ENCODE measurements at places on chromosomes 5 and 9.

GRCh38 chr5:126100767-126101166 lies 322.4 kb upstream of the GRAMD2B start:
- DNase-seq, result no peak

DNA sequence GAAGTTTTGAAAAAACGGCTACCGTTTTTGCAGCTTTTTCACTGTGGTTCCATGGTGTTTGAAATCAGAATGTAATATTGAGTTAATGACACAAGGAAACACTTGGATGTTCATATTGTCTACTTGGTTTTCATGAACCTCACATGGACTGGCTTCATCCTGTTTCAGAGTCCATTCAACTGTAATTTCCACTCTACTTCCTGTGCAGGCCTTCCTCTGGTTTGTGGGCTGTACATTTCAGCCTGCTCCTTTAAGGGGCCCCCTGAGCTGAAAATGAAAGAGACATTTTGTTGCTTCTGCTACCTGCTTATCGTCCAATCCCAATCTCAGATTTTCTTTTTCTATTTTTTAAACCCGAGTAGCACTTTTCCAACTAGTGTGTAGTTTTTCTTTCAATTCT lies 41.8 kb upstream of the CDKN2B start:
- DNase-seq, result no peak

- no peak for DNase-seq
Observed at GRCh38 chr5:179497636-179498340, 52.6 kb upstream of the RUFY1 start.

- DNase-seq, result no peak
Observed at GRCh38 chr5:35870605-35871004, 13.9 kb downstream of the IL7R start.

DNA sequence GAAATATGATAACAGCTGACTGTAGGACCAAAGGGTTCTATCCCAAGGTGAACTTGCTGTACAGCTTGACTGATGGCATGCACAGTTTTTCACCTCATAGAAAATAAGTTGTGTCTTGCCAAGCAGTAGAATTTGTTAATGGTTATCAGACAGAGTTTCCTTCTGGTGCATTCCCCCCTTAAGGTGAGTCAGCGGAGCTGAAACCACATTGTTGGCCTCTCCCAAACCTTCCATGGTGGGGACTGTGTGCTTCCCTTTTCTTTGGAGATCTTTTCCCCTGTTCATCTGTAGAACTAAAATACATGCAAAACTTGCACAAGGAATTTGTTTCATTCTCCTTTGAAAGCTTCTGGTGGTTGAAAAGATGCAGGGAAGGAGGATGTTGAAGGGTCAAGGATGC lies 179.8 kb downstream of the FGF1 start:
- DNase-seq, result no peak

GRCh38 chr9:99680191-99680590 lies 141.5 kb upstream of the NR4A3 start:
- DNase-seq, result no peak

- DNase-seq, result no peak
Observed at GRCh38 chr5:180316586-180316985, 24.7 kb upstream of the MAPK9 start.

- no peak for DNase-seq
Observed at GRCh38 chr5:113232667-113233066, 202.1 kb downstream of the TSSK1B start.

- no peak for DNase-seq
Observed at GRCh38 chr9:2878701-2879100, 34.8 kb upstream of the PUM3 start.

GRCh38 chr9:110578575-110579033 lies 937 bp downstream of the SVEP1 start:
- no peak for DNase-seq
